Glutamatergic neuron (in vitro differentiated cells): ENCODE measurements at places on chromosomes 6 and 20. TPM values are rescaled to one million over a fixed set of nuclear protein-coding genes. Genes with fewer than 3 reads are reported as not detected.

Gene CLIC1
- 310 TPM for total RNA-seq

Gene PSORS1C2
- total RNA-seq: 0.49 TPM

Gene MTFR2
- 1.9 TPM for total RNA-seq

Gene FKBP1A
- 350 TPM for total RNA-seq

Gene ARMC2
- total RNA-seq: 6.9 TPM

Gene ADTRP
- total RNA-seq: not detected

Gene LHFPL5
- total RNA-seq: 1.7 TPM

Gene ADGRF5
- 0.37 TPM for total RNA-seq

Gene KCNK5
- 0.71 TPM for total RNA-seq

Gene NTSR1
- total RNA-seq: 4.0 TPM

Gene SLC22A1
- total RNA-seq: 2.2 TPM

Gene SLC12A5
- 10.4 TPM for total RNA-seq

Gene ACTL10
- 1.0 TPM for total RNA-seq

Gene EYS
- total RNA-seq: 13.2 TPM

Gene CDYL
- 63.3 TPM for total RNA-seq

Gene SFTA2
- not detected for total RNA-seq

Gene FHL5
- not detected for total RNA-seq

Gene LY6G6F
- total RNA-seq: not detected

Gene MYB
- 0.56 TPM for total RNA-seq

Gene LKAAEAR1
- total RNA-seq: not detected

Gene FARS2
- total RNA-seq: 14.2 TPM

Gene RHAG
- total RNA-seq: not detected

Gene LAMA5
- total RNA-seq: 724 TPM

Gene DEFB124
- not detected for total RNA-seq

Gene PPP1R10
- total RNA-seq: 99.7 TPM

Gene SLC17A5
- total RNA-seq: 14.3 TPM

Gene ARG1
- not detected for total RNA-seq

Gene SMPDL3A
- 10.0 TPM for total RNA-seq

Gene ESR1
- total RNA-seq: not detected

Gene WASF1
- total RNA-seq: 92.7 TPM

Gene UNC93A
- not detected for total RNA-seq

Gene KCNK16
- total RNA-seq: not detected

Gene NKX2-4
- not detected for total RNA-seq

Gene HLA-DRB5
- not detected for total RNA-seq

Gene ANKRD6
- 31.9 TPM for total RNA-seq

Gene GSTA3
- total RNA-seq: not detected

Gene HS3ST5
- total RNA-seq: 17.4 TPM

Gene NKAIN2
- total RNA-seq: 0.56 TPM

Gene CLPSL2
- not detected for total RNA-seq

Gene NOL7
- 28.0 TPM for total RNA-seq

Gene CFB
- not detected for total RNA-seq

Gene RFX6
- total RNA-seq: not detected

Gene SDC4
- total RNA-seq: 0.61 TPM
